Activated naive CD4-positive, alpha-beta T cell (primary cell): ENCODE measurements at places on chromosomes 12 and 14.

- no peak for DNase-seq
These were observed 34.7 kb downstream of the FBXL14 start for GRCh38 chr12:1559676-1560091.

GRCh38 chr14:23865502-23865901 is 88.1 kb upstream of the DHRS4 start:
- no peak for DNase-seq

GRCh38 chr12:109428037-109428629 is 49.0 kb downstream of the KCTD10 start:
- DNase-seq = peak; percentile 26

DNA sequence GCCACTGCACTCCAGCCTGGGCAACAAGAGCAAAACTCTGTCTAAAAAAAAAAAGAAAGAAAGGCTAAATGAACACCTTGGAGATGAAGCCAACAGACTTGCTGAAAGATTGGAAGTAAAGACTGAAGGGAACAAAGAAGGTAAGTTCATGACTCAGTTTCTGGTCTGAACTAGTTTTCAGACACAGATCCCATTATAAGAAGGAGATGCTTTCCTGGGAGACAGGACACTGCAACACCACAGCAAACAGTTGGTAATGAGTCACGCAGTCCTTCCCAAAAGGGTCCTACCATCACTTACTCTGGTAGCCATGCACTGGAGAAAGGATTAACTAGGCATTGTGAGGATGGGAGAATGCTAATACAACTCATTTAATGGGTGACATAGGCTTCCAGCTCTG is 97.2 kb downstream of the SSPN start:
- no peak for DNase-seq

- no peak for DNase-seq
These were observed 6.4 kb upstream of the TBPL2 start for GRCh38 chr14:55446833-55447232.

- DNase-seq = no peak
These were observed 78.3 kb upstream of the ATF1 start for GRCh38 chr12:50685641-50686040.

DNA sequence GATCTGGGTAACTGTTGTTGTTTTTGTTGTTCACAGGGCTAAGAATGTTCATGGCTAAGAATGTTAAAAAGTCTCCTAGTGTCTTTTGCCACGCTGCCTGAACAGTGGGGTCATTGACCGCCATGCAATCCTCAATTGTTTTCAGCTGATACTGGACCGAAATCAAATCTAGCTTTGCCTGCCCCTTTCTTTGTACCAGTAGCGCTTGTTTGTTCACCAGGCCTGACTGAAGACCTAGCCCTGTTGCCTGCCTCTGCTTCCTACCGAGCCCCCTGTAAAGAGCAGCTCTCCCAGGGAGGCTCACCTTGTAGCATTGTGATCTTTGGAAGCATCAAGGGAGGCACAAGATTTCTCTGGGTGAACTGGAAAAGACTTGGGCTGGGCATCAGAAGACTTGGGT is 6.7 kb downstream of the PSEN1 start:
- DNase-seq = no peak

GRCh38 chr12:95553197-95553943 is 2.1 kb upstream of the USP44 start:
- no peak for DNase-seq

DNA sequence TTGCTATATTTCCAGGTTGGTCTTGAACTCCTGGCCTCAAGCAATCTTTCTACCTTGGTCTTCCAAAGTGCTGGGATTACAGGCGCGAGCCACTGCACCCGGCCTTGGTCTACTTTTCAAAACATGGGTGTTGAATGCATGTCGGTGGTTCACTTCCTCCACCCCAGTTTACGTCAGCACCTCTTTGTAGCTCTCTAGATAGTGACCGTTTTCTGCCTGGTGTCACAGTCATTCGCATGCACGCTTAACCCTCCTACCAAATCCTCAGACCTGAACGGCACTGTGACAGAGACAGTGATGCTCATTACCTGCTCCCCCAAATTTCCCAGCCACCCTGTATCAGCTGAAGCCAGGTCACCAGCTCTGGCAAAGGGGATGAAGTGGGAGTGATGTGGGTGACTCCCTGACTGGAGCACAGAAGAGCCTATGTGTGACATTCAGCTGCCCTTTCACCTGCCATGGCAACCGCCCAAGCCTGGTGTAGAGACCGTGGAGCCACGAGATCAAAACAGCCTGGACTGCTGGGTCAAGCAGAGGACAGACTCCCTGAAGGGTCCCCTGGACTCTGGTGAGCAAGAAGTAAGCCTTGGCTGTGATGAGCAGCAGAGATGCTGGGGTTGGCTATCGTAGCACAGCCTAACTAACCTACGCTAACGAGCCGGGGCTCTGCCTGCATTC is 66.2 kb upstream of the GPR68 start:
- DNase-seq = no peak

DNA sequence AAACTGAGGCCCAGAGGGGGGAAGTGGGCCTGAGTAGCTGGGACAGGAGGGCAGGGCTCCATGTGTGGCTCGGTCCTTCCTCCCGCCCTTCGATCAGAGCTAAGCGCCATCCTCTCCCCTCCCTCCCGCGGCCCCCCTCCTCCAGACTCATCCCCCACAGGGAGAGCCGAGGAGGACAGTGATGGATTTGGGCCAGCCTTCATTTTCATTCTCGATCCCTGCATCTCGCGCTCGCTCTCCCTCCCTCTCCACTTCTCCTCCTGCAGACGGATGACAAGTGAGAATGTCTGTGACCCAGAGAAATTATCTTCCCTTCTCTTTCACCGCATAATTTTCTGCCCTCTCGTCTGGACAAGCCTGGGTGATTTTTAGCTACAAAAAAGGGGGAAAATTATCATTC is 183.3 kb downstream of the RBM19 start:
- no peak for DNase-seq

- no peak for DNase-seq
These were observed 98.9 kb downstream of the ACSS3 start for GRCh38 chr12:81176796-81177195.

DNA sequence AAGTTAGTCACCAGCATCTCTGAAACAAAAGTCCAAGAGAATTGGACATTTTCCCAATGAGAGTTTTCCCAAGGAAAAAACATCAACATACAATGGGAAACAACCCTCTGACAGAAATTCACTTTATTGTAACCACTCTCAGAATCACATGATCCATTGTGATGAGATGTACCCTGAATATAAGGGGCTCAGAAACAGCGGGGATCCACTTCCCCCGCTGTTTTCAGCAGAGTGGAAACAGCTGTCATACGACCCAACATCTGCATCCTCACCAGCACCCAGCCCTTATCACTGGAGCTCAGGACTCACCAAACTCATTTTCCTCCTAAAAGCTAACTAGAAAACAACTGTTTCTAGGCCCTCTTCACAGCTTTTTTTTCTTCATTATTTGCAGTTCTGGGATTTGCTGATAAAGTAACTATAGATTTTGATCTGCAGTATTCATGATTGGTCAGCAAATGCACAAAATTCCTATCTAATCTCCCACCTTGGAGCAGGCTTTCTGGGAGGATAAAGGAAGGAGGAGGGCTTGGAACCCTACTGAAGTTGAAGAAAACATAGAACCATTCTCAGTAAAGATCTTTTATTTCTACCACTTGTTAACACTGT is 31.3 kb downstream of the CORO1C start:
- no peak for DNase-seq

DNA sequence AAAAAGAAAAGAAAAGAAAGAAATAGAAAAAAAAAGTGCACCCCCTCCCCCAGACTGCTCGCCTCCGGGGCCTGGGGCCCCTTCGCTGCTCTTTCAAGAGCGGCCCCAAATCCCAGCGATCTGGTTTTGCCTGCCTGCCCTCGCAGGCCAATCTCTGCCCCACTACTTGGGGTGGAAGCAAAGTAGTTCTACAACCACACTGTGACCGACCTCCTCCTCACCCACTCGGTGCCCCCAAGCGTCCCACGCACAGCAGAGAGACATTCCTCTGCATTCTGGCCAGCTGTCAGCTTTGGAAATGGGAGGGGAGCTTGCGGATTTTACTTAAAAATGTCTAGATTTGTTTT is 2.4 kb upstream of the TBX3 start:
- DNase-seq = no peak

DNA sequence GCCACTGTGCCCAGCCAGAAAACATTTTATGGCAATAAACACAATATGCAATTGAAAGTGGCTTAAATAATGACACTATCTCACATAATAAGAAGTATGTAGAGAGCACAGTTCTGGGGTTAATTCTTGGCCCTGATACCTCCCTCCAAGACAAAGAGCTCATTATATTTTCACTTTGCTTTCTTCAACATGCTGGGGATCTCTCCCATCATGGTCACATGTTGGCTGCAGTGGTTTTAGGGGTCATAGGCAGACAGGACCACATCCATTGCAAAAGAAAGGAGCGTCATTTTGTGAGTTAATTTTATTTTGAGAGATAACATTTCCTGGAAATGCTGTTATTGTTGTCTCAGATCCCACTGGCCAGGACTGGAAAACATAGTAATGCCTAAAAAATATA is 8.3 kb upstream of the SLC38A2 start:
- DNase-seq = no peak

GRCh38 chr12:121128908-121129810 is 3.5 kb upstream of the P2RX7 start:
- DNase-seq = peak; percentile 35
